ENCODE measurements at places on chromosomes 11 and 22. TPM values are rescaled to one million over a fixed set of nuclear protein-coding genes. Genes with fewer than 3 reads are reported as not detected.

DNA sequence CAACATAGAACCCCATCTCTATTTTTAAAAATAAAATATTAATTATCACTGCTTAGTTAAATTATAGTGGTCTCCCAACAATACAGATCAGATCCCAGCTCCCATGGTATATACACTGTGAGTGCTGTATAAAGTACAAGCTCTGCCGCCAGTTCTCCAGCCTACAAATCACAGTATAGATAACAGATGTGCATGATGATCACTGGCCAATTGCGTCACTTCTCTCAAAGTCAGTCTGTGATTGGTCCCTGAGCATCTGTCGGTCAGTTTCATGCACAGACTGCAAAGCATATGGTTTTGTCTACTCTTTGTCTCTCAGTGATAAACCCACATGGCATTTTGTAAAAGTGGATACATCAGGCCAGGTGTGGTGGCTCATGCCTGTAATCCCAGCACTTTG, 15.7 kb downstream of the PPARA start:
- DNase-seq = no peak

GRCh38 chr11:58907780-58908179, 31.5 kb upstream of the GLYATL1 start:
- DNase-seq = no peak

GRCh38 chr11:126495281-126496220, 140.1 kb downstream of the ST3GAL4 start:
- DNase-seq = no peak

GRCh38 chr11:69371731-69372588, 78.0 kb downstream of the MYEOV start:
- DNase-seq = peak; percentile 65

DNA sequence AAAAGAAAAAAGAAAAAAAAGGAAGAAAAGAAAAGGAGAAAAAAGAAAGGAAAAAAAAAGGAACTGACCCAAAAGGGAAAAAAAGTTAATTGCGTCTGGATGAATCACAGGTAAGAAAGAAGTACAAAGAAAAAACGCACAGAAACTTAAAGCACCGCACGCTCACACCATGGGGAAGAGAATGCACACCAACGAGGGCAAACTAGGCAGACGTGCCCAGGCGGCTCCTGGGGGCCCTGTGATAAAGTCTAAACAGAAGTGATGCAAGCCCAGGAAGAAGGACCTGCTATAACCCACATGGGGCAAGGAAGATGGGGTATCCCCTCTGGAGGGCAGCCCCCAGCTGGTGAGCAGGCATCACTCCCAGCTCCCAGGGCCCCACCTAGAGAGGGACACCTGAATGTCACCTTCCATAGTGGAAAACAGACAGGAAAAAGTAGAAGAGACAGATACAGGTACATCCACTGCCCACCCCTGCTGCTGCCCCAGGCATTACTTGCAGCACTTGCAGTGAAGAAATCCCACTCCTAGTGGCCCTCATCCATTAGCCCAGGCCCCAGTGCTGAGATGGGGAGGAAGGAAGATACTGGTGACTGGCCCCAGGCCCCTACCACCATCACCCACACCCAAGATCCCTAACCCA, 28.9 kb downstream of the NAP1L4 start:
- no peak for DNase-seq

- no peak for DNase-seq
These were observed 57.2 kb upstream of the SHANK2 start for GRCh38 chr11:71309611-71310010.

DNA sequence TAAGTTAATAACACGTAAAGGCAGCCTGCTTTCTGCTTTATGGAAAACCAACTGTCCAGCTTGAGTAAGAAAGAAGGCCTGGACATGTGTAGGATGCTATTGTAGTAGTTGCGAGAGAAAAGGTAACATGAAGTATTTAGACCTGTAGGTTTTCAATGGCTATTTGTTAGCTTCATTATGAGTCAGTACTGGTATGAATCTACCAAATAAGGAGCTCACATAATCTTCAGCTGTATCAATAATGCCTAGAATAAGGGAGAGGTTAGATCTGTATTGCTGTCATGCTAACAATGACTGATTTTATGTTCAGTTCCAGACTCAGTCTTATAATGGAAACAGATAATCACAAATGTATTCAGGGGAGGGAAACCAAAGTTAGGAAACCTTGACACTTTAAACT, 550.3 kb downstream of the CNTN5 start:
- no peak for DNase-seq

DNA sequence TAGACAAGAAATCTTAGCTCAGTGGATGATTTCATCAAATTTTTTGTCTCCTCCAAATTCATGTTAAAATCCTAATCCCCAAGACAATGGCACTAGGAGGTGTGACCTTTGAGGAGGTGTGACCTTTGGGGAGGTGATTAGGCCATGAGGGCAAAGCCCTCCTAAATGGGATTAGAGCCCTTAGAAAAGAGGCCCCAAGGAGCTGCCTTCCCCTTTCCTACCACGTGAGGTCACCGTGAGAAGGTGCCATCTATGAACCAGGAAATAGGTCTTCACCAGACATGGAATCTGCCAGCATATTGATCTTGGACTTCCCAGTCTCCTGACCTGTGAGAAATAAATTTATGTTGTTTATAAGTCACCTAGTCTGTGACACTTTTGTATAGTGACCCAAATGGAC, 138.7 kb downstream of the TRIM29 start:
- no peak for DNase-seq

DNA sequence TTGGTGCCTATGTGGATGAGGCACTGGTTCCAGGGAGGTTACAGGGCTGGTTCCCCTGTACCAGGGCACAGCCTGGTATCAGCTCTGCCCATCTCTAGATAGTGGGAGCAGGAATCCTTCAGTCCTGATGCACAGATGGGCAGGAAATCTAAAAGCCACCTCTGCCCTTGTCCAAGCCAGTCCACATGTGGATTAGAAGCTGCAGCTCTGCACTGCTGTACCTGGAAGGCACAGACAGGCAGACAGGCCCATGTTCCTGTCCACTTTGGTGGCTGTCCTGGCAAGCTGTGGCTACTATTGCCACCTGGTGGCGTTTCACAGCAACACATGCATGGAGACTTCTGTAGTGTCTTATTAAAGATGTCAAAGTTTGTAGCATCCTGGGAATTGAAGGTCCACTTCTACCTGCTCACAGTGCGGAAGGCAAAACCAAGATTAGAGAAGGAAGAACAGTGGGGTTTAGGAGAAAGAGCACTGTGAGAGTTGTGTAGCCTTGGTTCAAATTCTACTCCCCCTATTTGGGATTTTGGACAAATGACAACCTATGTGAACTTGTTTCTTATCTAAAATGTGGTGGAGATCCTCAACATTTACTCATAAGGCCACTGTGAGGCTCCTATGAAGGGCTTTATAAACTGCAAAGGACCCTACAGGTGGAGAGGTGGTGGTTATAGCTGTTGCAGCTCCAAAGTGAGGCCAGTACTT, 30.1 kb downstream of the NAV2 start:
- peak; percentile 89 for DNase-seq

GRCh38 chr11:121437686-121438078, 14.4 kb upstream of the SORL1 start:
- no peak for DNase-seq

DNA sequence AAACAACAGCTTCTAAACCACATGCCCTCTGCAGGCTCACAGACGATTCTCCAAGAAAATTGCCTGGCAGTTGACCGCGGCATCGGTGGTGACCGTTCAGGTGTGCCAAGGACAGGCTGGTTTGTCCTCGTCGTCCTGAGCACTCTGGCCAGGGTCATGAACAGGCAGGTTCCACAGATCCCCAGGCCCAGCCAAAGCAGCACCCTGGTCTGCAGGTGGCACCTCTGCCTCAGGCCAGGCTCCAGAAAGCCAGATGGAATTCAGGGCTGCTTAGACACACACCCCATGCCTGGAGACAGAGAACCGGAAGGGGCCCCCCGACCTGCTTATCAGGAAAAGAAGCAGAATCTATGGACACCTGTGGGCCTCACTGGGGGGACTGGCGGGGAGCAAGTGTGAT, 338.7 kb downstream of the BRD1 start:
- no peak for DNase-seq

DNA sequence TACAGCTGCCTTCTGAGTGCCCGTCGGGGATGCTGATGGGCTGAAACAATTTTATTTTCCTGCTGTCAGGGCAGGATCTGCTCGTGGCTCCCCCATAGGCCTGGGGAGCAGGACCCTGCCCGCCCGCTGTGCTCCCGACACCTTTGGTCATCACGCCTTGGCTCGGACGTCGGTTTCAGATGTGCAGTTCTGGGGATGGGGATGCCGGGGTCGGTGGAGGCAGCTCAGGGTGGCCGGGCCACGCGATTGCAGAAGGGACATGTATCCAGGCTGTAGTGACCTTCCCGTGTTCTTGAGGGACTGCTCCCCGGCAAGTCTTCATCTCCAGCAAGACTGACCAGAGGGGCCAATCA, 1150.5 kb downstream of the BRD1 start:
- DNase-seq = no peak

DNA sequence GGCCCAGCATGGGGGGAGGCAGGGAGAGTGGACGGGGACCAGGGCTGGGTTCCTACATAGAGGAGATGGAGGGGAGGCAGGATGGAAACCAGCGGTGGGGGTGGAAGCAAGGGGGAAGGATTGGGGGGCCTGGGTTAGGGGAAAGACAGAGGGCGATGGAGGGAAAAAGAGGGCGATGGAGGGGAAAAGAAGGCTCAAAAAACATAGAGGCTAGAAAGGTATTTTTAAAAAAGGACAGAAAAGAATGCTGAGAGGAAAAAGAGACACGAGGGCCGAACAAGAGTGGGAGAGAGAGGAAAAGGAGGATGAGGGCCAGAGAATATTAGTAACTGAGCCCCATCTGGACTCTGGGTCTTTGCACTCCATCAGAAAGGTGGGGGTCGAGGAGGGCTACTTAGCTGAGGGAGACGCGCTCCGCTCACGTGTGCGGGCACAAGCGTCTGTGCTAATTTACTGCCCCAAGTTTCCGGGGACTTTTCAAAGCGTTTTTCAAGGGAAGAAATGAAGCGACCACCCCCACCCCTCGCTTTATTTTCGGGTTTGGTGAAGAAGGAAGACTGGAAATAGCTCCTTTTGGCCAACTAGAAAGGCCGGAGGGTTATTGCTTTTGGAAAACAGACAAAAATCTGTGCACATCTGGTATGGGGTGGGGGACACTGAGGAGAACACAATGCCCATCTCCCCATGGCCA, 14.5 kb downstream of the PAX6 start:
- peak; percentile 14 for DNase-seq

DNA sequence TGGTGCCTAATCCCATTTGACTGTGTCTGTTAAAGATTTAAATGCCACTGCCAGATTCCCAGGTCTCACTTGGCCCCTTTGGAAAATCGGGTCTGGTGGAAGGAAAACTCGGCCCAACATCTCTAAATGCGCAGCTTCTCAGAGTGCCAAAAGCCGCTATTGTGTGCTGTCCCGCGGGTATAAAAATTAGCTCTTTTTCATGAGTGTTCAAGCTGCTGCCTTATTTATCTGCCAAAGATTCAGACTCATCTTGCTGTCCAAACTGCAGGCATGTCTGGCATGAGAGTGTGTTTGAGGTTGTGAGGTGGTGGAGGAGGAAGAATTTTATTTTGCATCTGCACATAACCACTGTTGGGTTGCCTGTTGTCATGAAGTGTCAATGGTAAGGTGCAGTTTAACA, 91.4 kb downstream of the NELL1 start:
- DNase-seq = no peak

GRCh38 chr11:121041072-121041471, 17.2 kb downstream of the TBCEL start:
- no peak for DNase-seq

GRCh38 chr22:38282397-38282796, 9.6 kb upstream of the TMEM184B start:
- DNase-seq = no peak

DNA sequence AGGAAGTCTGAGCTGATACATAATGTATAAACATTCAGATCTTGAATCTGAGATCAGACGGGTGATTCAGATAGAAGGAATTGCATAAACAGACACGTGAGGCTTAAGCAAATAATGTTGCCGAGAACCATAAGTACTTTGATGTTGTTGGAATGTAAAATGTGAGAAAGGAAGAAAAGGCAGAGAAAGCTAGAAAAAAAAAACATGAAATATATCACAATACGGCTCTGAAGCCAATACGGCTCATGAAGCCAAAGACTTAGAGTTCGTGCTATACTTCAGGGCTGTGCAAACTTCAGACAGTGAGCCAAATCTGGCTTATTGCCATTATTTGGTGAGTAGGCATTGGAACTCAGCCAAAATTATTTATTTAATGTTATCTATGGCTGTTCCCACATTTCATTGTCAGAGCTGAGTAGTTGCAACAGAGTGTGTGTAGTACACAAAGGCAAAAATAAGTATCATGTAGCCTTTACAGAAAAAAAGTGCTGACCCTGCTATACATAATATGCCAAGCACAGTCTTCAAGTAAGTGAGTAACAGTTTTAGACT, 673.3 kb downstream of the CNTN5 start:
- DNase-seq = no peak

GRCh38 chr11:95605271-95605940, 184.2 kb downstream of the FAM76B start:
- no peak for DNase-seq

DNA sequence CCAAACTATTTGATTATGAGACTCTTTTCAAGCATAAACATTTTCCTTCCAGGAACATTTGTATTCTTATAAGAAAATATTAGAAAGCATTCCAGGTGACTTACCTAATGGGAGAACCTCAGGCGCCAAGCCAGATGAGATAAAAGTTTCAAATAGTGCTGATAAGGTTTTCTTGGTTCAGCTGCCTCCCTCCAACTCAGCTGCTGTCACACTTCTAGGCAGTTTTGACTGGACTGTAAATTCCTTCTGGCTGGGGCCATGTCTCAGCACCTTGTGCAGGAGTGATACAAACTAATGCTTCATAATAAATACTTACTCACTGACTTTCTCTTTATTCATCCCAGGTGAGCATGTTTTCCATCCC, 131.1 kb downstream of the MED15 start:
- no peak for DNase-seq

DNA sequence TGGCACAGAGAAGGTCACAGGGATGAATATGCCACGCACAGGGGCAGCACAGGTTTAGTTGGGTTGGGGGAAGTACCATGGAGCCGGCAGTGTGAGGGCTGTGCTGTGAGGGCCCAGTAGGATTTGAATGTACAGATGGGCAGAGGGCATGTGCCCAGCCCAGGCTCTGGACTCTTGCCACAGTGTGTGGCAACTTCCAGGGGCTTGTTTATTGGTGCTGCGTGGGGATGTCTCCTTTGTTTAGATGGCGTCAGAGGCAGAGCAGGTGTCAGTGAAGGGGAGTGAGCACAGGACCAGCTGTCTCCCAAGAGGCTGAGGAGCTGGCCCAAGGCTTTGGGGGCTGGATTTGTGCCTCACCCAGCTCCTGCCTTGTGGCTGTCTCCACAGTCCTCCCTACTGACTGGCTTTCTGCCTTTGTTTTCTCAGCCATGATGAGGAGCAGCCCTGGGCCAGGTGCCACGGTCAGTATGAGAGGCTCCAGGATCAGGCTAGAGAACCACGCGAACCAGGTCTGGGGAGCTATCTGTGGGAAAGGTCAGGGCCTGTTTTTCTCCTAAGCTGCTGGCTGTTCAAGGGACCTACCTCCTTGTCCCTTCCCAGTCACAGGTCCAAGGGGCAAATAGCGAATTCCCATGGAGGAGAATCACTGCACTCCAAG, 21.9 kb downstream of the SUN2 start:
- DNase-seq = peak; percentile 45

- DNase-seq = no peak
These were observed 12.9 kb downstream of the CAPN5 start for GRCh38 chr11:77079666-77080065.

VPREB3 gene
- not detected for total RNA-seq

CARNS1 gene
- 7.0 TPM for total RNA-seq

SAA1 gene
- 69.0 TPM for total RNA-seq

TENM4 gene
- 9.1 TPM for total RNA-seq

IGSF9B gene
- 93.9 TPM for total RNA-seq

IGLL5 gene
- 1.0 TPM for total RNA-seq

OR6M1 gene
- not detected for total RNA-seq

GUCY1A2 gene
- 7.5 TPM for total RNA-seq

LMNTD2 gene
- 1.4 TPM for total RNA-seq

XKR3 gene
- total RNA-seq = not detected
